ENCODE measurements at places on chromosomes 7 and 10.

DNA sequence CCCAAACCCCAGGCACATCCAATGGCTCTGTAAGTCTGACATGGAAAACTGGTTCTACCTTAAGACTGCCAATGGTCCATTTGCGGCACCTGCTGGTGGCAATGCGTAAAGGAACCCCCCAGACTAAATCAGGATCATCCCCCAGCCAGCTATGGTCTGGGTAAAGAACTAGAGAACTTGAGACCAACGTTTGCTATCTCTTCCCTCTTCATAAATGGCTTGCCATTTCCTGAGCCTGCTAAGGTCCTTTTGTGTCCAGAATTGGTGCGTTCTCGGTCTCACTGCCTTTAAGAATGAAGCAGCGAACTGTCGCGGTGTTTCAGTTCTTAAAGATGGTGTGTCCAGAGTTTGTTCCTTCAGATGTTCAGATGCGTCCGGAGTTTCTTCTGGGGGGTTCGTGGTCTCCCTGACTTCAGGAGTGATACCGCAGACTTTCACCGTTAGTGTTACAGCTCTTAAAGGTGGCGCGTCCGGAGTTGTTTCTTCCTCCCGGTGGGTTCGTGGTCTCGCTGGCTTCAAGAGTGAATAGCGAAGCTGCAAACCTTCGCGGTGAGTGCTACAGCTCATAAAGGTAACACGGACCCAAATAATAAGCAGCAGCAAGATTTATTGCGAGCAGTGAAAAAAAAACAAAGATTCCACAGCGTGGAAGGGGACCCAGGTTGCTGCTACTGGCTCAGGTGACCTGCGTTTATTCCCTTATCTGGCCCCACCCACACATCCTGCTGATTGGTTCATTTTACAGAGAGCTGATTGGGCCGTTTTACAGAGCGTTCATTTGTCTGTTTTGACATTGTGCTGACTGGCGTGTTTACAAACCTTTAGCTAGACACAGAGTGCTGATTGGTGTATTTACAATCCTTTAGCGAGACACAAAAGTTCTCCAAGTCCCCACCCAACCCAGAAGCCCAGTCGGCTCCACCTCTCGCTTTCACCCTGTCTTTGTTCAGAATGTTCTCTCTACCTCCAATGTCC, 95.4 kb downstream of the ELMO1 start:
- DNase-seq = peak; percentile 44

DNA sequence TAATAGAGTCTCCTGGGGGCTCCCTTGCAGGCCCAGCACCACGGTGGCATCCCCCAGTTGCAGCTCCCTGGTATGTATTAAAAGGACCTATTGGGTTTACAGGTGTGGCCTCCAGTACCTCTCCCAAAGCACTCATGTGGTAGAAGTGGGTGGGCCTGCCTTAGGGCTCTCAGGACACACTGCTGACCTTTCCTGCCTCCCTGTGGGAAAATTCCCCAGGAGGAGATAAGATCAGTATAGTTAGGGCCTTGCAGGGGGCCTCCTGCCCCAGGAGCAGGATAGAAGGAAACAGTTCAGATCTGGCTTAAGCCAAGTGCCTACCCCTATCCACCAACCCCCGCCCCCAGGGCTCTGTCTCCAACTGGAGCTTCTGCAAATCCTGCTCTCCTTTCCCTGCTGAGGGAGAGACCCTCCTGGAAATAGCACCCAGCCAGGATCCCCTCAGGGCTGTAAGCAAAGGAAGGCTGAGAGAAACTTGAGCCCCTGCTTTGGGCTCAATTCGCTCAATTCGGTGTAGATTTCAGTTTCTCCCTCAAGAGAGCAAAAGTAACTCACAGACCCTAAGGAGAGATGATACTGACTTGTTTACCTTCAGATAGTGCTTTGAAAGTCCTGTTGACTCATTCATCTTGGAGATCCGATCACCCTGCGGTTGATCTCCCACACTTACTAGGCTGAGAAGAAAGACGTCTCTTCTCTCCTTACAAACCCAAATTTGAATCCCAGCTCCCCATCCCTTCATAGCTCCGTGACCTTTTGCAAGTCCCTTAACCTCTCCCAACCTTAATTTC, 130.6 kb downstream of the WDR11 start:
- DNase-seq = no peak

- no peak for DNase-seq
These were observed 124.4 kb downstream of the AMPH start for GRCh38 chr7:38506756-38507155.

DNA sequence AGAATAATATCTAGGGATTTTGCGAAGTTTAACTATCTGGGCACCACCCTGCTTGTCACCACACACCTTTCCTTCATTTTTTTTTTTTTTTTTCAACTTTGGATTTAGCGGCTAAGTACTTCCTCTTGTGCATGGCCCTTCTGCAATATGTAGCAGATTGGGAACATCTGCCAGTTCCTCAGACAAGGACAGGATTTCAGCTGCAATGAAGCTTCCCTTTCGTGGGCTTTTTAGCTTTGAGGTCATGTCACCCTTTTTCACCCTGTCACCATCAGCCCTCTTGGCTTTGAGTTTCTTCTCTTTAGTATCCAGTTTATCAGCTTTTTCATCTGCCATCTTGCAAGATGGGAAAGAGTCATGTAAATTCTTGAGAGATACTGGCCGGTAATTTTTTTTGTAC, 81.6 kb upstream of the ETV1 start:
- no peak for DNase-seq

DNA sequence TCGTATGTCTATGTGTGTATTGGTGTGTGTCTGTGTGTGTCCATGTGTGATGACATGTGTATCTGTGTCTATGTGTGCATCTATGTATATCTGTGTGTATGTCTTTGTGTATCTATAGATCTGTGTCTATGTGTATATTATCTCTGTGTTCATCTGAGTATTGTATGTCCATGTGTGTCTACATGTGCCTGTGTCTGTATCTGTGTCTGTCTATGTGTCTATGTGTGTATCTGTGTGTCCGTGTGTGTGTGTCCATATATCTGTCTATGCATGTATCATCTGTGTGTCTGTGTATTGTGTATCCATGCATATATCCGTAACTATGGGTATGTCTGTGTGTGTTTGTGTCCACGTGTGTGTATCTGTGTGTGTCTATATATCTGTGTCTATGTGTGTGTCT, 2.7 kb upstream of the FAM20C start:
- DNase-seq = no peak

- DNase-seq = no peak
These were observed 5.8 kb downstream of the ANTXRL start for GRCh38 chr10:46292573-46293023.

GRCh38 chr7:139998572-139998971, 64.2 kb downstream of the PARP12 start:
- no peak for DNase-seq

DNA sequence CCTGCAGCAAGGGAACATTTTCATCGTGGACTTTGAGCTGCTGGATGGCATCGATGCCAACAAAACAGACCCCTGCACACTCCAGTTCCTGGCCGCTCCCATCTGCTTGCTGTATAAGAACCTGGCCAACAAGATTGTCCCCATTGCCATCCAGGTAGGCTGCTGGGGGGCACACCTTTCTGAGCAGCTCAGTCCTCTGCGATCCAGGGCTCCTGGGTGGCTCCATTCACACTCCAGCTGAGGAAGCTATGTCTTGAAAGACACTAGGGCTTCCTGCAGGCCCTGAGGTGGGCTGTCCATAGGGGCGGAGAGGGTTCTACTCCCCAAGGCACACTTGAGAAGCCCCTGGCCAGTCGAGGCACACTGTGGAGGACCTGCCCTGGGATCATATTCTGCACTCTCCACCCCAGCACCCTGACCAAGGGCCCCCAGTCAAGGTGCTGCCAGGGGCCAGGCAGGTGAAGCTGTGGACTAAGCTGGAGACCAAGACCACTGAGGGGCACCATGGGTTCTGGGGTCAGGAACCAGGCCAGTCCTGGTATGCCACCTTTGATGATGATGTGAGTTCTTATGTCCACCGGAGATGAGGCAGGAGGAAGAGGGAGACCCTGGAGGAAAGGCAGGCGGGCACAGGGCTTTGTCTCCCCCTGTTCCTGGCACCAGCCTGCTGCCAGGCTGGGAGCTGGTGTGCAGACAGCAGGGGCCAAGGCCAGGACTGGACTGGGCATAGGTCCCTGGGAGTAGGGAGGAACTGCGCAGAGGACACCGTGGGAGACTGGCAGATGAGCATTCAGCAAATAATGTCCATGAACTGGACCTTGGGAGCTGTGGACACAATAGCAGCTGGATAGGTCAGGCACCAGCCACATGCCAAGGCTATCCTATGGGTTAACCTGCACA, 54.8 kb downstream of the ALOX5 start:
- no peak for DNase-seq

- no peak for DNase-seq
These were observed 89.2 kb upstream of the CAPZA2 start for GRCh38 chr7:116772926-116773749.

DNA sequence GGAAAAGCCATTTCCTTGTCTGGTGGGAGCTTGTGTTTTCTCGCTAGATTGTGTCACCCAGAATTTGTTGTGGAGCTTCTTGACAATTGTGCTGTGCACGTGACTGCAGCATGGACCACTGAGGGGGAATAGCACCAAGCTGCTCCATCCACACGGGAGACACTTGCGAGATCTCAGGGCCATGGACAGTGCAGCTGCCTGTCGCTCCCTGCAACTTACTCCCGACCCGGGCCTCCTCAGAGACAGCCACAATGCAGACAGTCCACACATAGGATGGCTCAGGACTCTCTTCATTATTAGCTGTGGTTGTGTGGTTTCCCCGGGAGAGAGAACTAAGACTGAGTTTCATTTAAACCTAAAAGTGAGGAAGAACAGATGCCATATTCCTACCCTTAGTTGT, 673.2 kb upstream of the GALNT17 start:
- DNase-seq = no peak

DNA sequence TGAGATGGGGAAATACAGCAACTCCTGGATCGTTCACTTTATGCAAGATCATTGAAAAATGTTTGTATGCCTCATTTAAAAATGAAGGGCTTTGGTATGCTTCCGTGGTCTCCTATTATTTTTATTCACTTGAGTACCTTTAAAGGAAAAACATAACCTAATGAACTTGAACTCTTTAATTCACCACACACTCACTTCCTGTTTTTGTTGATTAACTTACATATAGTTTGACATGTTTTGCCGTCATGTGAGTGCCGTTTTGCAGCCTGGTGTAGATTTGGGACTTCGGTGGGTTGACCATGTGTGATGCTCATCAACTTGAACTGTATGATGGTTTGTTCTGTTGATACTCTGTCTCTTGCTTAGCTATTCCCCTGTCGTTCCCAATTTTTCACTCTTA, 28.9 kb downstream of the CASP7 start:
- no peak for DNase-seq

- DNase-seq = no peak
These were observed 18.3 kb downstream of the FAM149B1 start for GRCh38 chr10:73186266-73186665.

GRCh38 chr10:112307358-112308124, 24.3 kb downstream of the TECTB start:
- DNase-seq = no peak

GRCh38 chr10:30579574-30579973, 50.0 kb downstream of the LYZL2 start:
- DNase-seq = no peak

DNA sequence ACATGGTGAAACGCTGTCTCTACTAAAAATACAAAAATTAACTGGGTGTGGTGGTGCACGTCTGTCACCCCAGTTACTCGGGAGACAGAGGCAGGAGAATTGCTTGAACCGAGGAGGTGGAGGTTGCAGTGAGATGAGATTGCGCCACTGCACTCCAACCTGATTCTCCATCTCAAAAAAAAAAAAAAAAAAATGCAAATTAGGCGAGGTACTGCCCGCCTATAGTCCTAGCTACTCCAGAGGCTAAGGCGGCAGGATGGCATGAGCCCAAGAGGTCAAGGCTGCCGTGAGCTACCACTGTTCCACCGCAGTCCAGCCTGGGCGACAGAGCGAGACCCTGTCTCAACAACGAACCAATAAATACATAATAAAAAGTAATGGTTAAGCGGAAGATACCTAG, 1.1 kb upstream of the EIF4H start:
- no peak for DNase-seq

GRCh38 chr7:17142831-17143541, 155.5 kb upstream of the AHR start:
- no peak for DNase-seq

DNA sequence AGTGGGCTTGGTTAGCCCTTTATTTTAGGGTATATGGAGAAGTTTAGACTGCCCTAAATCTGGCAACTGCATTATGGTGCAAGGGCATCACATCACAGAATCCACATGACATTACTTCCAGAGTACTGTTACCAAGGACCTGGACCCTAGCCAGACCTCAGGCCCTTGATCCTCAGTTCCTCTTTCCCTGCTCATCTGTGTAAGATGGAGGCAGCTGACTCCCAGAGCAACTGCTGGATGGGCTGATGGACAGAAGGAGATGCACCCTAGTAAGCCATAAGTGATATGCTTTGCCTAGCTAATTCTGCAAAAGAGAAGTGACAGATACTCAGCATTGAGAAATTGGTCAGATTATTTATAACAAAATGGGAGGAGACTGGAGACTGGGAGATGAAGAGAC, 131.7 kb downstream of the DYNC1I1 start:
- DNase-seq = no peak

DNA sequence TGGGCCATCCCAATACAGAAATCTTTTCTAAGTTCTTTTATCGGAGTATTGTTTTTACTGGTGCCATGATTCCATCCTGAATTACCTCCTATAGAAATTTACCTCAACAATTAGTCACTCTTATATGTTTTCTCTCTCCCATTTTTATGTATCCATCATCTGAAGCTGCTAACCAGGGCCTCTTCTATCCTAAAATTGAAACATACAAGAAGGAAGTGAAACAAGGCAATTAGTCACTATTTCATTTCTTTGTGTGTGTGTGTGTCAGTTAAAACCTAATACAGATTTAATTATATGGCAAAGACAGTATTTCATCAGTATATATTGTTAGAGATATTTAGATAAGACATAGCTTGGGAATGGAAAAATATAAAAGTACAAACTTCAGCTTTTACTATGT, 148.4 kb upstream of the AHR start:
- no peak for DNase-seq

- no peak for DNase-seq
These were observed 790.6 kb downstream of the PCDH15 start for GRCh38 chr10:54010337-54010933.

GRCh38 chr10:48762064-48763042, 77.7 kb downstream of the WDFY4 start:
- no peak for DNase-seq

DNA sequence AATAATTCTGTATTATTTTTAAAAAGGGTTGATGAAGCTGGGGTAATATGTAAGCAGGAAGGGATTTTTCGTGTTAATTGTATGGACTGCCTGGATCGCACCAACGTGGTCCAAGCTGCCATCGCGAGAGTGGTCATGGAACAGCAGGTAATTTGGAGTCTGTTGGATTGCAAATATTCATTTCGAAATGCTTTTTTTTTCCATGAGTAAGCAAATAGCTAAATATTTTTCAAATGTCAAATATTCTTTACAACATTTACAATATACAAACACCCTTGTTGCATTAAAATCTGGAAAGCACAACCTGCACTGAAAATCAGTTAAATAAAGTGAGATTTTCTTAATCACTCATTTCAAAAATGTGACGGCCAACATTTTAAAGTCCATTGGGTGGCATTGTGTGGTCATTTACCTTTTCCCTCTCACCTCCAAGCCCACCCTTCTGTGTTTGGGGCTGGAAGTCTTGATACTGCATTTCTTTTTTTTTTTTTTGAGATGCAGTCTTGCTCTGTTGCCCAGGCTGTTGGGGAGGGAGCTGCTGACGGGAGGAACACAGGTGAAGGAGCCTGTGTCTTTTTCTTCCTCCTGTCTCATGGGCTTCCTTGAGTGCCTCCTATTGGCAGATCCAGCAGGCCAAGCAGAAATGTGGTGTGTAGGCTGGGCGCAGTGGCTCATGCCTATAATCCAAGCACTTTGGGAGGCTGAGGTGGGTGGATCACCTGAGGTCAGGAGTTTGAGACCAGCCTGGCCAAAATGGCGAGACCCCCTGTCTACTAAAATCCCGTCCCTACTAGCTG, 66.1 kb downstream of the MCMBP start:
- no peak for DNase-seq
